ENCODE measurements at places on chromosomes 2 and 18.

- no peak for DNase-seq
Observed at GRCh38 chr2:28507796-28508764, 12.2 kb downstream of the PLB1 start.

DNA sequence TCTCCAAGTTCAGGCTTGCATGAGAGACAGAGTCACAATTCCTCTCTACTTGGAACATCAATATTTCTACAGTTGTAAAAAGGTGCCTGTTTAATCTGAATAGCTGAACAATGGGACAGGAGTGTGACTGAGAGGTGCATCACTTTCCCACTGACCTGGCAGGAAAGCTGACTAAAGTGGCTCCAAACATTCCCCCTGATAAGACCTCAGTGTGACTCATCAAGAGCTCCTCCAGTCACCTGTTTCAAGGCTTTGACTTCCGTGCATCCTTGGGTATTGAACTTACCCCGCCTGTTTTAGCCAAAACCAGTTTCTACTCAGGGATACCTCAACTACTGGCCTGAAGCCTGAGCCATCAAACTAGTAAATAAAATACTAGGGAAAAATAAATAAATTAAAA, 453.9 kb upstream of the DDX18 start:
- no peak for DNase-seq

- DNase-seq = no peak
Observed at GRCh38 chr2:218168016-218168415, 1.3 kb upstream of the CXCR1 start.

- DNase-seq = no peak
Observed at GRCh38 chr2:149082079-149082478, 43.6 kb downstream of the LYPD6B start.

DNA sequence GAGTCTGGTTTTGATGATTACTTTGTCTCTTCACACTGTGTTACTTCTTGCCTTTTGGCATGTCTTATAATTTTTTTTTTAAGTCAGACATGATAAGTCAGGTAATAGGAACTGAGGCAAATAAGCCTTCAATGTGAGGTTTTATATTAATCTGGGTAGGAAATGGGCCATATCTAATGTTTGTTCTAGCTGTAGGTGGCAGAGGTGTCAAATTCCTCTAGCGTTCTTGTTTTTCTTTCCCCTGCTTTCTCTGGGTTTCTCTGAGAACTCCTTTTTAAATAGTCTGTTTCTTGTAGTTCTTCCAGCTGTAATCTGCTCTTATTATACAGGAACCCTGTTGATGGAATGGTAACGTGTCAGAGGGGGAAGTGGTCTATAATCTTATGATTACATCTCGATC, 5.7 kb downstream of the SP140 start:
- DNase-seq = no peak

GRCh38 chr2:11532416-11533055, 1.3 kb upstream of the GREB1 start:
- no peak for DNase-seq

- no peak for DNase-seq
Observed at GRCh38 chr18:36441426-36442240, 144.1 kb downstream of the FHOD3 start.

DNA sequence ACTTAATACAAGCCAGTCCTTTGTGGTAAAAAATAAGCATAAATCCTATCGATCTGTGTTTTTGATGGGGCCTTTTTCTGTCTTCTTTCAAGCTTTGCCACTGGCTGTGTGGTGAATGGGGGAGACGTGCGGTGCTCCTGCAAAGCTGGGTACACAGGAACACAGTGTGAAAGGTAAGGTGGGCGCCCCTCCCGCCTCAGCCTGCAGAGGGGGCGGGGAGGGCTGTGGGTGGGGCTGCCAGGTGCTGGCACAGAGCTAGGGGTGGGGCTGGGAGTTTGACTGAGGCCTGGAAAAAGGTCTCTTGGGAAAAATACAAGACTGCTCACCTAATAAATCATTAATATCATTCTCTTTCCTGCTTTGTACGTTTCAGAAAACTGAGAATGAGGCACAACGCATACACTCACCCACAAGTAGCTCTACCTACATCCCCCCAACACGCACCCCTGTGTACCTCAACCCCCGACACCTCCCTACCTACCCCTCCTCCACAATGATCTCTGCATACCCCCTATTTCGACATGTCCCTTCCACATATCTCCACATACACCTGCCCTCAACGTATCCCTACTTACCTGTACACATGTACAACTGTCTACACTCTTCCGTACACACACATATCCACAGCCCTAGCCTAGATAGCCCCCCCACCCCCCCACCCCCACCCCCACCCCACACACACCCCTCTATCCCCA, 129.7 kb upstream of the TTC39C start:
- DNase-seq = peak; percentile 48

- no peak for DNase-seq
Observed at GRCh38 chr18:63648241-63648640, 4.2 kb upstream of the SERPINB4 start.

DNA sequence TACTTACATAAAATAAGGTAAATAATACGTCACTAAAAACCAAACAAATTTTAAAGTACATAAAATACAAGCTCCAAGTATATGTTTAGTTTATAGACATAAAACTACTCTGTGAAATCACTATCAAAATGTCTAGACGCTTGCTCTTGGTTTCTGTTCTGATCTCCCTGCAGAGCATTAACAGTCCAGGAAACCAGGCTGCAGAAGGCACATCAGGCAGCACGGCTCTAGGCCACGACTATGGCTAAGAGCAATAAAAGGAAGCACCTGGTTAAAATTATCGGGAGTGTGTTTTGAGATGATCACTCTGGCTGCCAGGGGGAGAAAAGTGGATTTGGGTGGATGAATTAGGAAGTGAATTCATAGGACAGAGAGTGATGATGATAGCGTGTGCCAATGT, 196.0 kb upstream of the SPHKAP start:
- DNase-seq = no peak

GRCh38 chr18:76462326-76462694, 32.7 kb downstream of the ZNF516 start:
- no peak for DNase-seq

- no peak for DNase-seq
Observed at GRCh38 chr2:77873506-77873905, 351.3 kb upstream of the LRRTM4 start.

- DNase-seq = no peak
Observed at GRCh38 chr18:13237641-13238040, 19.1 kb downstream of the LDLRAD4 start.

- DNase-seq = no peak
Observed at GRCh38 chr2:67289921-67290371, 107.2 kb upstream of the ETAA1 start.

DNA sequence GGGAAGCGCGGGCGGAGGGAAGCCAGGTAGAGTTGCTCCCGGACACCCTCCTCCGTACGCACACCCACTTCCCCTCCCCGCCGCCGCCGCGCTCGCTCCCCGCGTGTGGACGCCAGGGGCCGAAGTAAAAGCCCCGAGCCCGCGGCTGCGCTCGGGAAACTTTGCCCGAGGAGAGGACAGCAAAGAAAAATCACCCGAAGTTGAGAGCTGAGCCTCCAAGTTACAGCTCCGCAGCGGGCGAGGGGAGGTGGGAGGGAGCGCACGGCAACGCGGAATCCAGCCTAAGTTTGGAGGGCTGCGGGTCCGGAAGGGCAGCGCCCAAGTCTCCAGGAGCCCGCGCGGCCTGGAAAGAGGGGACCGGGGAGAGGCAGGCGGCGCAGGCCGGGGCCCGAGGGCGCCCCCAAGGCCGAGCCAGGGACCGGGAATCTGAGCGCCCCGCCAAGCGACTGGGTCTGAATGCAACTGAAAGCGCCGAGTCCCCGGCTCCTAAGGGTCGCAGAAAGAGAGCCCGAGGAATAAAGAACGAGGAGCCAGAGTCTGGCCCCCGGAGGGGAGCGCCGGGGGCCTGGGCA, 706 bp upstream of the BCL11A start:
- DNase-seq = no peak

- DNase-seq = no peak
Observed at GRCh38 chr2:83017366-83018090, 1441.6 kb downstream of the SUCLG1 start.

DNA sequence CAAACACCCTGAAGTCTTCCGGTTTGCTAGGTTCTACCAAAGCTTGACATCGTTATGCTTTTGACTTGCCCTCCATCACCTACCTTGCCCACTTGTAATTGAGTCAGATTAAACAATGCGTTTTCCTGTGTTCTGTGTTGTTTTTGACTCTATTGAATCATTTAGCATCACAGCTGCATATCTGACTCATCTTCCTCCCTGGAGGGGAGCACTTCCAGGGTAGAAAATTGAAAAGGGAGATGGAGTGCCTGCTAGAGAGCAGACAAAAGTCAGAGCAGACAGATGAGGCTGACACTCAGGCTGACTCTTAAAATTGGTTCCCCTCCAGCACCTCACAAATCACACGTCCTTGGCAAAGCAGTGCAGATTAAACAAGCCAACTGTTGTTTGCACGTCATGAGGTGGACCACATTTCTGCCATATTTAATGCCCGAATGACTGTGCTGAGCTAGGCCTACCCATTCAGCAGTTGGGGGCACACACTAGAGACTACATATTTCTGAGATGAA, 2.2 kb downstream of the MPP4 start:
- DNase-seq = no peak

DNA sequence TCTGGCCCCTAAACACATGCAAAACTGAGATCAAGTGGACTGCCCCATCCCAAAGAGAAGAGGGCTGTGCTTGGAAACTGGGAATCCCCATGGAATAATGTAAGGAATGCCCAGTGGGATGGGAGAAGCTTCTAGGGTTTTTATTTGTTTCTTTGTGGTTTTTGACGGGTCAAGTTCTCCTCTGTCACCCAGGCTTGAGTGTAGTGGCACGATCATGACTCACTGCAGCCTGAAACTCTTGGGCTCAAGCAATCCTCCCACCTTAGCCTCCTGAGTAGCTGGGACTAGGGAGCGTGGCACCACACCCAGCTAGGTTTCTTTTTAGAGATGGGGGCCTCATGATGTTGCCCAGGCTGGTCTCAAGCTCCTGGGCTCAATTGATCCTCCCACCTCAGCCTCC, 101.7 kb upstream of the ZSWIM2 start:
- no peak for DNase-seq

- DNase-seq = no peak
Observed at GRCh38 chr2:200383380-200384110, 77.1 kb downstream of the SPATS2L start.

All from NCI-H1105 (cell line).